ENCODE measurements at places on chromosomes 5 and 9.

DNA sequence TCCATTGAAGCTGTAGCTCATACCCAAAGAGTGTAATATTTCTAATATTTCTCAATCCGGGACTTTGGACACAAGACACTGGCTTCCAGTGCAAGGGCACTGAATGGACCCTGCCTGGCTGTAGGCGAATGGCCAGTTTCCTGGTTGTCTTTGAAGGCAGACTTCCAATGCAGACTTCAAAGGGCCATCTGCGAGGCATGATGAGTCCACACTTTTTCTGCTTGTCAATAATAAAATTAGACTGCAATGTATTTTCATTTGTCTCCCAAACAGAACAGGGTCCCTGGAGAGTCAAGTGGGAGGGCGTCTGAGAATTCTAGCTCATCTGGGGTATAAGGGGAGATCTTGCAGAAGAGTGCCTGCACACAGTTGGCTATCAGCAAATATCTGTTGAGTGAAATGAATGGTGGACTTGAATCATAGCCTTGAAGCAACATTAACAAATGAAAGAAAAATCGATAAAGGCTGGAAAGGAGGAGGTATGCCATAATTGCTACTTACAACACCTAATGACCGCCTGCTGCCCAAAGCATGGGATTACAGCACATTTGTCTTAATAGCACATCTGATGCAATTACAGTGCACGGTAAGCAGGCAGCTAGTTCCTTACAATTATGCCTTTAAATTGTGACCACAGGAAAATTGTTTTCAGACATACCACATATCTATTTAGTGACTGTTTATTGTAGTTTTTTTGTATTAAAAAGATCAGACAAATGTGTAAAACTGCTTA is 137.5 kb downstream of the ARHGEF28 start:
- peak; percentile 83 for DNase-seq

DNA sequence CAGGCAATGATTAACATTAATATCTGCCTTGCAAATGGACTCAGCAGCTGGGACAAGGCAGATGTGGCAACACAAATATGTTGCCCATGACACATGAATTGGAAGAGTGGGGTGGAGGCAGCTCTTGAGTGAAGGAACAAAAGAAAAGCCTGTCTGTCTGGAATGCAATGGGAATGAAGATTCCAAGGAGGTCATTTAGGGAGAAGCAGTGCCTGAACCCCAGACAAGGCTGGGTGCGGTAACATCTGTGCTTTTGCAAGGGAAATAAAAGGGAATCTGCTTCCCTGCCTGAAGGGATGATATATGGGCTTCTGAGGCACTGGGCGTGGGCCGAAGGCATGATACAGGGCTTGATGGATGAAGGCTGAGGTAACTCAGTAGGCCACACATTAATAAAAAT is 94.1 kb upstream of the TRIM32 start:
- no peak for DNase-seq

DNA sequence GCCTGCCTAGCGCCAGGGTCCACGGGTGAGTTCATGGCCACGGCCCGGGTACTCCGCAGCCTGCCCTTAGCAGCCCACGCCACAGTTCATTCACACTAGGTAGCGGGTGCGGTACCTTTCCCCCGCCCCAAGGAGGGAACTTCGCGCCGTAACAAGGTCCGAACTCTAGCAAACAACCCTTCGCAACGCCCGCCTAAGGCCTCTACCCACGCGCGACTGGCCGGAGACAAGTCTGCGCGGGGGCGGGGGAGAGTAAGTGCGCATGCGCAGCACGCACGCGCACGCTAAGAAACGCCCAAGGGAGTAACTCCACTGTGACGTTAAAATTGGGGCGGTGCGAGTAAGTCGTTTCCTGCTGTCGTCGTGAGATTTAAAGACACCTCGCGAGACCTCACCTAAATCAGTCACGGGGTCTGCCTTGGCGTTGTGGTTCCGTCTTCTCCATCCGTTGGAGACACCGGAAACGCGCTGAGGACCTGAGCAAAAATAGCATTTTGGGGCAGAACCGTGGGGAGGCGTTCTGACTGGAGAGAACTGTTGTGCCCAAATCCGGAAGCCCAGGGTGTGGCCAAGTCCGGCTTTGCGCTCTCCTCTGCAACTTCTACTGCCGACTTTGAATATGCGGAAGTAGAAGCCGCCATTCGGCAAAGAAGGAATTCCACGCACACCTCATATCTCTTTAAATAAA is at the start of gene RAPGEF6:
TSS of gene RAPGEF6 (minus strand) at position 234 of the 688 bp plus-strand sequence. CDS start at position 35, 199 bp downstream.
- DNase-seq = peak; percentile 97

GRCh38 chr5:86095092-86095491 is 522.6 kb upstream of the COX7C start:
- no peak for DNase-seq

GRCh38 chr9:123438821-123439220 is 82.8 kb downstream of the CRB2 start:
- DNase-seq = no peak

DNA sequence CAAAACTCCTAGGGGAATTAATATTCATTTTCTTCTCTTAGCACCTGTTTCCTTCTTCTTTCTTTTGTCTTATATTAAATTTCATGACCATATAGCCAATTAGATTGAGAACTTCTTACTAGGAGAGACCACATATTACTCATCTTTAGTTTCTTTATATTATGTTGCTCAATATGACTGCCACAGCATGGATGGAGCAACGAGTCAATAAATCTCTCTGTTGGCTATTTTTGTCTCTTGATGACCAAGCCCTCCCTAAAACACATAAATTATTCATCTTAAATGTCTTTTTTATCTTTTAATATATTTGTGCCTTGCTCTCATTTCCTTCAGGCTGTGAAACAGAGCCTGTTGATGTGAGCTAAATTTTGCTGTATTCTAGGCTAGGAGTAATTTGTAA is 123.0 kb downstream of the ADAMTSL1 start:
- DNase-seq = no peak

GRCh38 chr9:86747711-86748110 is 199.6 kb downstream of the GAS1 start:
- DNase-seq = no peak

- no peak for DNase-seq
Observed at GRCh38 chr9:131098391-131099101, 2.2 kb downstream of the AIF1L start.

- DNase-seq = no peak
Observed at GRCh38 chr9:89883401-89884341, 278.9 kb downstream of the GADD45G start.

- DNase-seq = no peak
Observed at GRCh38 chr5:149406979-149407306, 27.9 kb upstream of the IL17B start.

- no peak for DNase-seq
Observed at GRCh38 chr5:75260708-75261107, 24.0 kb upstream of the ANKRD31 start.

- DNase-seq = peak; percentile 60
Observed at GRCh38 chr5:116573279-116573701, 1.3 kb downstream of the SEMA6A start.

- DNase-seq = no peak
Observed at GRCh38 chr5:5330728-5331452, 91.6 kb upstream of the ICE1 start.

- no peak for DNase-seq
Observed at GRCh38 chr5:157857816-157858526, 974 bp downstream of the CLINT1 start.

DNA sequence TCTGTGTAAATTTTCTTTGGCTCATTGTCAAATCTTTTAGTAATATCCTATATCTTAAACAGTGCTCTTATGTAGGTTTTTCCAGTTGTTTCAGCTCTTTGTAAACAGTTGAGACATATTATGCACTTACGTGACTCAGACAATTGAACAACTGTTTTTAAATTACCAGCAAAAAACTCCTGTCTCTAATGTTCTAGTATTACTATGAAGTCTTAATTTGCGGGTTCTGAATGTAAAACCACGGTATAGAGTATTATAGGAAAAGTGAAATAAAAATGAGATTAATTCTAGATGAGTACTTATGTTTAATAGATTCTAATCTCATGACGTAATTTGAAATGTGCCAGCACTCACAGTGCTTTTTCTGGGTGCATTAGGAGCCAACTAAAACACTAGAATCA is 136.0 kb downstream of the GDNF start:
- DNase-seq = no peak

- DNase-seq = no peak
Observed at GRCh38 chr9:35948451-35948850, 9.5 kb downstream of the OR2S2 start.

DNA sequence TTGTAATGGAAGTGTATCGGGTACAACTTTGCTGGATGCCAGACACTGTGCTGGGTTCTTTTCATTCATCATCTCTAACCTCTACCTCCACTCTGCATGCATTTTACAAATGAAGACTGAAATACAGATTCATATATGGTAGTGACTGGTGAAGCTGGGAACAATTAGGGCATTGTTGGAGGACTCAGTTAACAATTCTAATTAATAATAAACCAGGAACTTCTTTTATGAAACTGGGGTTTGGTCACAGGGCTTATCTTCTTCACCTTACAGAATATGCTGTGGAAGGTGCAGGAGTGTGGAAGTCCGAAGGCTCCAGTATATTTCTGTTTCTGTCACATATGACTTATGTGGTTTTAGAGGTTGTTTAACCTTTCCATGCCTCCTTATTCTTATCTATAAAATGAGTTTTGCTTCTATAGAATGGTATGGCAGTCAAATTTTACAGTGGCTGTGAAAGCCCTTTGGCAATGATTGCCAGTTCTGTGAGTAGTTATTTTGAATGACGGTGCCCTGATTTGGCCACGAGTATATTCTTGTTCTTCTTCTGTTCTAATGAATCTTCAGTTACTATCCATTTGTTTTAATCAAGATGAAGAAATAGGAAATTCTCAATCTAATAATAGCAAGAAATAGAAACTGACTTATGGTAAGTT is 284.7 kb downstream of the GABRB2 start:
- no peak for DNase-seq

GRCh38 chr5:180082633-180083420 is 11.3 kb upstream of the RNF130 start:
- DNase-seq = no peak

- DNase-seq = peak; percentile 46
Observed at GRCh38 chr5:93611976-93612854, 29.2 kb downstream of the NR2F1 start.

- DNase-seq = peak; percentile 49
Observed at GRCh38 chr9:14768405-14769229, 46.1 kb upstream of the CER1 start.

- DNase-seq = peak; percentile 18
Observed at GRCh38 chr9:3478549-3478953, 47.2 kb downstream of the RFX3 start.

- no peak for DNase-seq
Observed at GRCh38 chr5:116756531-116756930, 181.9 kb upstream of the SEMA6A start.

GRCh38 chr9:93336720-93337119 is 114.8 kb upstream of the FAM120A start:
- no peak for DNase-seq

DNA sequence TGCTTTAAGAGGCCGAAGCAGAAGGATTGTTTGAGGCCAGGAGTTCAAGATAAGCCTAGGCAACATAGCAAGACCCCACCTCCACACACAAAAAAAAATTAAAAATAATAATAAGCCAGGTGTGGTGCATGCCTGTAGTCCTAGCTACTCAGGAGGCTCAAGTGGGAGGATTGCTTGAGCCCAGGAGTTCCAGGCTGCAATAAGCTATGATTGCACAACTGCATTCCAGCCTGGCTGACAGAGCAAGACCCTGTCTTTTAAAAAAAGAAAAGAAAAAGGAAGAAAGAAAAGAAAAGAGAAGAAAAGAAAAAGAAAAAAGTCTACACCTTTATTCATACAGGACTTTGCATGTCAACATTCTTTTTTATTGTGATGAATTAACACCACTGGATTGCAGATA is 2125.8 kb downstream of the MAT2B start:
- DNase-seq = no peak

- DNase-seq = peak; percentile 72
Observed at GRCh38 chr5:51386916-51387883, 4.0 kb downstream of the ISL1 start.

GRCh38 chr9:136002881-136003280 is 41.7 kb upstream of the UBAC1 start:
- no peak for DNase-seq

- DNase-seq = no peak
Observed at GRCh38 chr5:135367076-135367475, 32.0 kb downstream of the MACROH2A1 start.

DNA sequence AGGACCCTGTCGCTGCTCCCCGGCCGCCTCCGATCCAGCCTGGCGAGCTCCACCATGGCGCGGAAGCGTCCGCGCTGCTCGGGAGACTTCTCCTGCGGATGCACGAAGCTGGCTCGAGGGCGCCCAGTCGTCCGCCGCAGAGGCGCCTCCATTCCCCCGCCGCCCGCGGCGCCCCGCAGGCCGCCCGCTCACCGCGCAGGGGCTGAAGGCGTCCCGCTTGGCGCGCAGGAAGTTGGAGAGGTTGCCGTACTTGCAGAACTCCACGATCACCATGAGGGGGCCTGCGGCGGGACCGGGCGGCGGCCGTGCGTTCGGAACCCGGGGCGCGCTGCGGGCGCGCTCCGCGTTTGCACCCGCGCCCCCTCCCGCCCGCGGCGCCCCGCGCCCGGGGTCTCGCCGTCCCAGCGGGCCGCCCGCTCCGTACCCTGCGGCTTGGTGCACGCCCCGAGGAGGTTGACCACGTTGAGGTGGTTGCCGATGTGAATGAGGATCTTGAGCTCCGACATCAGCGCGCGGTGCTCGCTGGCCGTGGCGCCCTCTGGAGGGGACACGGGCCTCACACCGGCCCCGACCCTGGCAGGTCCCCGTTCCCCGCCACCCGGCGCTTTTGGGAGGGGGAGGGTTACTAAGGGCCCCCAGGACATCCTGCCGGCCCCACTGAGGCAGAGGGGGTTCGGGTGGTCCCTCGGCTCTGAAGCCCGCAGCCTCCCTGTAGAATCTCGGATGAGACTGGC is 27.7 kb upstream of the SCGB3A1 start:
- DNase-seq = peak; percentile 75

DNA sequence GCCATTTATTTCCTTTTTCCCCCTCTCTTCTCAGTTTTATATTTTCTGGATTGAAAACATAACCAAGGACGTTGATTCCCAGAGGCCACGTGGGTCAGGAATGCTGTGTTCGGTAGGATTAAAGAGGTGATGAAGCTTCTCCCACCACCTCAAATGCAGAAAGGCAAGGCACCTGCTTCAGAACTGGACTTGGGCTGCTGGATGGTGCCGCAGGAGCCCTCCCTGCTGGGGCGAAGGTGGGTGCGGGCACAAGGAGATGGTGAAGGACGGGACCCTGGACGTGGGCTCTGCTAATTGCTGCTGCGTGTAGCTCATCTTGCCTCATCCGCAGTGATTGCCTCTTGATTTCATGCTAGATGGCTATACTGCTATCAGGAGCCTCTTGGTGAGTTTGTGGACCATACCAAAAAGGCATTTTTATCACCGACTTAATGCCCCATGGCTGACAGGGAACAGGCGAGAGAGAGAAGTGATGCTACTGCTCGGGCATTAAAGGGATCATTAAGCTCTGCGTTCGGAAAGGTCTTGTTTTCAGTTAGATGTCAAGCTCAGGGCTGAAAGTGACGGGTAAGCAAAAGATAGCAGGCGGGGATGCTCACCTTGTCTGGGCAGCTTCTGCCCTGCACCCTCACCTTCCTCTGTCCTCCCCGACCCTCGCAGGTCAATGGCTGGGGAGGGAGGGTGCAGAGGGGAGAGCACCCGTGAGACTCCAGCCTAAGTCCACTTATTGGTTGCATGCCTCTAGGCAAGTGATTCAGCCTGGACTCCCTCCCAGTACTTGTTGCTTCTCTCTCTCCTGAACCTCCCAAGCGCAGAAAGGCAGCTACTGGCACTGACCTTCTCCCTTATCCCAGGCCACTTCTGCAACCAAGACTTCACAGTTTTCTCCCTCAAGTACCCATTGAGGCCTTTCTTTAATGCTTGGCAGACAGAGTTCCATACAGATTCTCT is 71.6 kb upstream of the FSTL4 start:
- DNase-seq = no peak

GRCh38 chr9:124050955-124051354 is 39.4 kb downstream of the LHX2 start:
- DNase-seq = no peak
